Eye (tissue), 1 donor: ENCODE measurements at places on chromosomes 5 and 9.

DNA sequence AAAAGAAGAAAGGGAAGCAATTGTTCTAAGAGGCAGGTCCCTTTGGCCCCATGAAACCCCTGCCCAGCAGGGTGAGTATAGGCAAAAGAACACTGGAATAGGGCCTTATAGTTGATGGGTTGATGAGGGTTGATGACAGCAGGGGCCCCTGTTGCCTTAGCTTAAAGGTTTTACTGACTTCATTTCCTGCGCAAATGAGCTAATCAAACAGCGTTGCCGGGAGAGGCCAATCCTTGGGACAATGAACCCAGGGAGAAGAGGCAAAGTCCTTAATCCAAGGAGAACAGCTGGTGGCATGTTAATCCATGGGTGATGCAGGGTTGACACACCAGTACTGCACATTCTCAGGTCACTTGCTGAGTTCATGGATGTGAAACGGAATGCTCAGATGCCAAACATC is 22.0 kb upstream of the EPB41L4B start:
- no peak for DNase-seq

- DNase-seq = peak; percentile 84
Observed at GRCh38 chr5:96432216-96433065, 607 bp downstream of the PCSK1 start.

GRCh38 chr5:6193310-6193709 is 185.0 kb downstream of the MED10 start:
- DNase-seq = no peak

DNA sequence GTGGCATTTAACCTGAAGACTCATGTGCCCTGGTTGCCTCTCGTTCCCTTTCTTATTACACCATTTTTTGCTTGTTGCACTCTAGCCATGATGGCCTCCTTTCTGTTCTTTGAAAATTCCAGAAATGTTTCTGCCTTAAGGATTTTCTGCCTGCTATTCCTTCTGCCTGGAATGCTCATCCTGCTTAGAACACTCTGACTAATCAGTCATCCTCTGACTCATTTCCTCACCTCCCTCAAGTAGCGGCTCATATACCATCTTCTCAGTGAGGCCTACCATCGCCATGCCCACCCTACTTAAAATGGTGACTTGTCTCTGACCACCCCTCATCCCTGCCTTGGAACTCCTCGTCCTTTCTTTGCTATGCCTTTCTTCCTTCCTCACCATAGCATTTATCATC is 68.8 kb downstream of the KIF4B start:
- no peak for DNase-seq

DNA sequence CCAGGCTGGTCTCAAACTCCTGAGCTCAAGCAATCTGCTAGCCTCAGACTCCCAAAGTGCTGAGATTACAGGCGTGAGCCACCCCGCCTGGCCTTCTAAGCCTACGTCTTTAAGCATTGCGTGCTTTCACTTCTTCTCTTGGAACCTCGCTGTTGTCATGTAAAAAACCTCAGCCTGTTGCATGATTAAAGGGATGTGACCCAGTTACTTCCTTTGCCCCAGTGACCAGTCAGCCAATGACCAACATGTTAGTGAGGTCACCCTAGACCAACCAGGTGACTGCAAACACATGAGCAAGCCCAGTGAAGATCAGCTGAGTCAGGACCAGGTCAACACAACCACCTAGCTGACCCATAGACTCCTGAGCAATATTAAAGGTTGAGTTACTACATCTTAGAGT is 10.5 kb downstream of the KIF4B start:
- DNase-seq = no peak

DNA sequence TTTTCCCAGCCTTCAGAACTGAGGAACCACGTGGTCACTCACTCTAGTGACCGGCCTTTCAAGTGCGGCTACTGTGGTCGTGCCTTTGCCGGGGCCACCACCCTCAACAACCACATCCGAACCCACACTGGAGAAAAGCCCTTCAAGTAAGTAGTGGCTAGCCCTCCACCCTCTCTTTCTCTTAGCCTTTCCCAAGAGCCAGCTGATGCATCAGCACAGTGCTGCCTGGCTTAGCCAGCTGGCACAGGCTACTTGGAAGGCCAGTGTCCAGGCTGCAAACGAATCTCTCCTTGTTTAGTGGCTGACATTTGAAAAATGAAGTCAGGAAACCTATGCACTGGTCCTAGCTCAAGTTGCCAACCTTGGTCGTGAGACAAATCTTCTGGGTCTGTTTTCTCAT is 91.1 kb downstream of the PRDM6 start:
- no peak for DNase-seq

DNA sequence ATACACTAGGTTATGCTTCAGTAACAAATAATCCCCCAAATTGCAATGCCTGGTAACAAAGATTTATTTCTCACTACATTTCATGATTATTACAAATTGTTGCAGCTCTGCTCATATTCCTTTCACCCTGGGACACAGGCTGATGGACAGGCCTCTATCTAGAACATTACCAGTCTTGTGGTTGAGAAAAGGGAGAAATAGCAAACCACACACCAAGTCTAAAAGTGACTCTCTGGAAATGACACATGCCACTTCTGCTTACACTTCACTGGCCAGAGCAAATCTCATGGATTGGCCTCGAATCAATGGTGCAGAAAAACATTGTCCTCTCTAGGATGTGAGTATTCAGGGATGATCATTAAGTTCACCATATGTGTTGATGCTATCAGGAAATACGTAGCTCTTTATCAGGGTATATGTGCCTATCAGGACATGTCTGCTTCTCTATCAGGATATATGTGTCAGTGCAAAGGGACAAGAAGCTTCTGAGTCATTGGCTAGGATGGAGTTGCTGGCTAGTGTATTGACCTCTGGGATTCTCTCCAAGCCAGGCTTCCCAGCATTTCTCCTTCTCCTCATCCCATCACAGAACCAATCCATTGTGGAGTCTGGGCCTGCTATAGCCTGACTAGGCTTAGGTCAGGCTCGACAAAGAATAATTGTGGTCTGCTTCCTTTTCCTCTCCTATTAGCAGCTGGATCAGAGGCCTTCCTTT is 91.1 kb upstream of the CEP78 start:
- peak; percentile 18 for DNase-seq

DNA sequence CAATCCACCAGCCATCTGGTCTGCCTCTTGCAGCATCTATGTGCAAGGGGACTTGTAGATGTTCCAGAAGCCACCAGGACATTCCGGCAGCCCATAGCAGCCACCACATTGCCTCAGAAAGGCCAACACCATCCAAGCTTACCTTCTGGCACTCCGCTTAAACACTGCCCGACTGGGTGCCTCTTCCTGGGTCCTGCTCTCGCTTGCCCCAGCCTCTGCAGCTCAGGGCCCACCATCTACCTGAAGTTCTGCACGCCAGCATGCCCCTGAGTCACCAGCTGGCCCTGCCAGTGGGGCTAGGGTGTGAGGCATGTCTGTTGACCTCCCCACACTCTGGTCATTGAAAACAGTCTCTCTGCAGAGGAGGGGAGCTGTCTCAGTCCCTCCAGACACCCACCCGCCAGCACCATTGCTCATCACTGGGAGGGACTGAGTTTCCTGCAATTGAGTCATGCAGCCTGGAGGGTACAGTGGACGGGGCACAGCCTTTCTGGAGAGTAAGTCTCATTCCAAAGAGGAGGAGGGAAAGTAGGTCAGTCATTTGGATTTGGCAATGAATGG is 16.9 kb upstream of the COL5A1 start:
- DNase-seq = no peak

GRCh38 chr5:150429410-150429873 is 16.7 kb upstream of the CD74 start:
- no peak for DNase-seq
